Activated CD4-positive, alpha-beta memory T cell treated with anti-CD3 and anti-CD28 coated beads, Interleukin-2, amount 10 ng/mL, durations not matched to agents 7 days and 5 days (primary cell): ENCODE measurements at places on chromosomes 4 and X.

- no peak for DNase-seq
These were observed 111.1 kb downstream of the ADRA2C start for GRCh38 chr4:3877236-3877635.

GRCh38 chrX:10393241-10393640 is 227.1 kb downstream of the MID1 start:
- no peak for DNase-seq

- peak; percentile 26 for DNase-seq
These were observed at the start of gene RBM47 for GRCh38 chr4:40629401-40630334. Gene RBM47, minus strand, starts transcription at chr4:40629864. Its CDS starts 190,971 bp downstream, at chr4:40438893.

- no peak for DNase-seq
These were observed 70.5 kb downstream of the GRIA2 start for GRCh38 chr4:157291071-157291470.

DNA sequence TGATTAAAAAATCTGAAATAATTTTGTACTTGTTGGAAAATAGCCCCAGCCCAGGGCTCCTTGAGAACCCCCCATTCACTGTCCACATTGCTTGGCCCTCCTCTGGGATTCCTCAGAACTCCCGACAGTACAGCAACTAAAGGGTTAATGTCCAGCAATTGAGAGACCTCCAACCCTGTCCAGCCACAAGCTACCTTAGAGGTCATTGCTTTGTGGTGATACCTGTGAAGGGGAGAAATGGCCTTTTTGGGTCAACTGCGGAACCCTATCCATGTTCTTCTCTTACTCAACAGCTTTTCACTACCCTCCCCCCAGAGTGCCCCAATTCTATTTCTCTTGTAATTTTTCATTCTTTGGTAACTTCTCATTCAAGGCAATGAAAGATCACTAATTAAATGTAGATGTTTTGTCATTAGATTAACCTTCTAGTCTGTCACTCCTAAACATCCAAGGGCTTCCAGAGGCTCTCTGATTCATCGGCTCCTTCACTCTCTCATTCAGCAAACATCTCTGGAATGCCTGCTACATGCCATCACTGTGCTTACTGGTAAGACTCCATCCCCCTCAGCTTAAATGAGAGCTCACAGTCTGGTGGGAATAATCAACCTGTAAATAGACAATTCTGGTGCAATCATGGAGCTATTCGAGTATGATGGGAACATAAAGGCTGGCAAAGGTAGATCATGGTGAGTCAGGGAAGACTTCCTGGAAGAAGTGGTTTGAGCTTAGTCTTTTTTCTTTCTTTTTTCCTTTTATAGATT is 241.4 kb upstream of the PGRMC2 start:
- no peak for DNase-seq

DNA sequence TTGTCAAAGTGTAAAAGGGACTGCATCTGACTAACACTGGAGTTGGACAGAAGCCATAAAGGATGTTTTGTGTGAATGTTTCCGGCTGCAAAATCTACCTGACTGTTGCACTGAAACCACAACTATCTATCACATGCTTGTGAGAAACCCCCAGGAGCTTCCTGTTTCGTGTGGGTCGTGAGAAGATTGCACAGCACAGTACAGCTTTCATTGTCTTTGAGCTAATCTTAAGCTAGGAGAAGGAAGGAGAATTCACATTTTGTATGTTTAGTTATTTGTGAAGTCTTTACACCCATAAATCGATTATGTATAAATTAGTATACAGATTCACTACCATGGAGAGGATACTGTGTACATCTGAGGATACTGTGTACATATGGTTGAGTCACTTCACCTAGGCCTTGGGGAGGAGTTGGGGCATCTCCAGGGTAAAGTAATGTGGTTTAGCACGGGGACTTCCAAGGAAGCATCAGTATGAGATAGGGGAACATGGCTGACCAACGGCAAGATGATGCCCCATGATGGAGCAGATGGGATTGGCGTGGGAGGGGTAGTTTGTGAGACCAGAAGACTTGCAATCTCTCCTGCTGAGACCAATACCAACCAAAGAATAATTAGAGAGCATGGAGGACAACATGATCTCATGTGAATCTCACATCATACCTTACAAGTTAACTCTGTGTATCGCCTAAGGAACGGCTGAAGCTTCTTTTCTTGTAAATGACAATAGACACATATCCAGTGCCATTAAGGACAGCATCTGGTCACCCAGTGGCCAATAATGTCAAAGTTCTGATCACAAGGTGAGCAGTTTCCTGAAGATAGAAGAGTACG is 43.1 kb upstream of the FAM9C start:
- DNase-seq: peak; percentile 68

DNA sequence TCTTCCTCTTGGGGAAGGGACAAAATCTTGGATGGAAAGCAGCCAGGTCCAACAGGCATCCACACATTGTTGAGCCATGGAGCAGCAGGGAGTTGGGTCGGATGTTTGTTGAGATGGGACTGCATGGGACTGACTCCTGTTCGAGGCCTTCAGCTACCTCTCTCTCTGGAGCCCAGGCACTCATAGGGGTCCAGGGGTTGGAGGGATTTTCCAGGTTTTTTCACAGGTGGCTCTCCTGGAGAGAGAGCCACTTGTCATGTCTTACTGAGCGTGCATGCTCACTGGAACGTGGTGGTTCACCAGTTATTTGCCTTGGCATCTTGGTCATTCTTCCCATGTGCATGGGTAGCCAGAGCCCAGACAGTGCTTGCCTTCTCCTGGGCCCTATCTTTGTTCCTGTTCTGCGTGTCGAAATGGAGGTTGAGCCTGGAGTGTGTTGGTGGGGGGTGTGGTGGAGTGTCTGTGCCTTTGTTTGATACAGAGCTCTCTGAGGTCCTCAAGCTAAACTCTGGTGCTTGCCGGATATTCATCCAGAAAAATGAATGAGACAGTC is 60.6 kb downstream of the NBDY start:
- DNase-seq: no peak

GRCh38 chr4:108149588-108150380 is 18.9 kb downstream of the LEF1 start:
- no peak for DNase-seq

DNA sequence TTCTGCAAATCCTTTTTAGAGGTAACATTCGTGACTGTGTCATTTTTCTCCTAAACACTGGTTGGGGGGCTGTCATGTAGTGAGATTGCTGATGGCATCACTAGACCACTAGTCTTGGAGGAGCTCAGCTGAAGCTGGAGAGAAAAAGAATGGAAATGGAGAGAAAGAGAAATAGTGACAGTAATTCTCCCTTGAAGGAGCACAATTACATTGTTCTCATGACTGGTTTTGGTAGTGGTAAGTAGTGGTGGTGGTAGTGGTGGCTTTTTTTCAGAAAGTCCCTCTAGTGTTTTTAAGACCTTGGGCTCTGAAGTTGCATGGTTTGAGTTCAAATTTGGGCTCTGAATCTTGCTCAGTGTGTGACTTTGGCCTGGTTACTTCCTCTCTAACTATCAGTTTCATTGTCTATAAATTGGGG is 99.8 kb downstream of the LARP7 start:
- no peak for DNase-seq

GRCh38 chr4:153448003-153448731 is 18.0 kb upstream of the TMEM131L start:
- no peak for DNase-seq

DNA sequence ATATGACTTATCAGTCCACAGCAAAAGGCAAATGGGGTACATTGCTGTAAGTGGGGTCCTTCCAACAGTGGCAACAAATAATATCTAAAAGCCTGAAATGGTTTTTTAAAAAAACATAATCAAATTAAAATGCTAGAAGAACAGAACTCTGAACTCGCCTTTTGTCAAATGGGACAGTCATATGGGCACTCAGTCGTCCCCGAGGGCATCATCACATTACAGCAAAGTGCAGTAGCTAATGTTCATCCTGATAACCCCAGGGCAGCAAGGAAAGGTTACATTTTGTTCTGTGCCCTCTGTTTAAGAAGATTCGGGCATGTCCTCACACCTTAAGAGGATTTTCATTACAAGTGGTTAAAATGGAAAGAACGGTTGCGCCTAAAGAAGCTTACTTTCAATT is 997.9 kb upstream of the TENM3 start:
- no peak for DNase-seq

GRCh38 chr4:59729321-59729720 is 1470.8 kb upstream of the ADGRL3 start:
- no peak for DNase-seq

GRCh38 chrX:148228521-148228920 is 247.4 kb downstream of the FMR1NB start:
- no peak for DNase-seq

DNA sequence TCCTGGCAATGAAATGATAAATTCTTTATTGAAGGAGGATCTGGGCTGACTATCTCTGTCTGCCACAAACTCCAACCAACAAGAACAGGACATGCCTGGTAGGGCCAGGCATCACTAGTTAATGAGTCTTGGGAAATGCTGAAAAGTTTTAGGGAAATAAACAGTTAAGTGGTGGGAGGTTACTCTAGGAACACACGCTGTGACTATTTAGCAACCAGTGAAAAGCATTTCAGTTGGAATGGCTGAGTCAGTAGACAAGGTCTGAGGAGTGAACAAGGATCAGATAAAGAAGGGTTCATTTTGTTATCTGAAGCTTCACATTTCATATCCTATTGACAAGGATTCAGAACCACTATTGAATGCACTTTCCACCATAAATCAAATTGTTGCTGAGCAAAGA is 394.9 kb upstream of the BOD1L1 start:
- no peak for DNase-seq

GRCh38 chr4:139042981-139043460 is 27.4 kb downstream of the NOCT start:
- DNase-seq: no peak

GRCh38 chr4:183256756-183257385 is 63.2 kb downstream of the CLDN22 start:
- DNase-seq: peak; percentile 32

GRCh38 chr4:25112995-25113380 is 47.3 kb downstream of the SEPSECS start:
- no peak for DNase-seq

GRCh38 chr4:181650033-181650825 is 593.0 kb upstream of the TENM3 start:
- DNase-seq: no peak

GRCh38 chr4:116880625-116881024 is 204.8 kb downstream of the TRAM1L1 start:
- no peak for DNase-seq

DNA sequence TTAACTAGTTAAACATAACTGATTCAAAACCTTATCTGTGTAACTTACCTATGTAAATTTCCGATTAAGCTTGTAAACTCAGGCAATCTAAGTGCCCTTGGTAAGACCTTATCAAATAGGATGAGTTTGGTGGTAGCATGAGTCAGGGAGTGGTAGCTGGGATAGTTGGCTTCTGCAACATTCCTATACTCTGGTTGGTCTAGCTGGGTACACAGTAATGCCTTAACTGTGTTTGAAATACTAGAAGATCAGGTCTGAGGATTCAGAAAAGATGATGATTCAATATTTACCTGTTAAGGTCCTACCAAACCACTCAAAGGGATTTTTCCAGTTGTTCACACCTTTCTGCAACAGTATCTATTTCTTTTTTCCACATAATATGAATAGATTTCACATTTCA is 5.3 kb downstream of the YIPF7 start:
- DNase-seq: no peak

- DNase-seq: no peak
These were observed 186.9 kb downstream of the NR3C2 start for GRCh38 chr4:148255344-148255720.

GRCh38 chr4:83486457-83487129 is 1.7 kb upstream of the ABRAXAS1 start:
- DNase-seq: no peak

DNA sequence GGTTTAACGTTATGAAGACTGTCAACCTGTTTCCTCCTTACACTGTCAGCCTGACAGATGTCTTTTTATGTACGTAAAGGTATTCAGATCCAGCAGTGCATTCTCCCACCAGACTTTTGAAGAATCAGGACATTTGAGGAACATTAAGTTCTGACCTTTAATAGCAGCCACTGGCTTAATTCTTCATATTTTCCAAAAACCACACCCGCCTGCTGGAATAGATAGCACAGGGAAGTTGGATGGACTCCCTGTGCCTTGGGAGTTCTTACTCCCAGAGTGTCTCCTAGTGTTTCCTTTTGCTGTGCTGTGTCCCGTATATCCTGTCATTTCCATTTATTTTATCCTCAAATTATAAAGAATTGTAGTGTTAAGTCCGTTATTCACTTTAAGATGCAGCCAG is 94.5 kb downstream of the AFF1 start:
- no peak for DNase-seq

- DNase-seq: no peak
These were observed 126.6 kb upstream of the ACSL4 start for GRCh38 chrX:109859651-109860050.

GRCh38 chr4:173218411-173219125 is 50.0 kb downstream of the GALNT7 start:
- no peak for DNase-seq

DNA sequence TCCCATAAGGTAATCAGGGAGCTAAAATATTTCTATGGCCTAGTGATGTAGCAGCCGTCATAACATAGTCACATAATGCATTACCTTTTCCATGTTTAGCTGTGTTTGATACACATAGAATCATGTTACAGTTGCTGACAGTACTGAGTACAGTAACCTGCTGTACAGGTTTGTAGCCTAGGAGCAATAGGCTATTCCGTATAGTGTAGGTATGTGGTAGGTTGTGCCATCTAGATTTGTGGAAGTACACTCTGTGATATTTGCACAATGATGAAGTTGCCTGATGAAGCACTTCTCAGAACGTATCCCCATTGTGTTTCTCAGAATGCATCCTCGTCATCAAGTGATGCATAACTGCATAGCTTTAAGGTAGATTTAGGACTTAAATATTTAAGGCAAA is 495.6 kb upstream of the ZFP42 start:
- no peak for DNase-seq

DNA sequence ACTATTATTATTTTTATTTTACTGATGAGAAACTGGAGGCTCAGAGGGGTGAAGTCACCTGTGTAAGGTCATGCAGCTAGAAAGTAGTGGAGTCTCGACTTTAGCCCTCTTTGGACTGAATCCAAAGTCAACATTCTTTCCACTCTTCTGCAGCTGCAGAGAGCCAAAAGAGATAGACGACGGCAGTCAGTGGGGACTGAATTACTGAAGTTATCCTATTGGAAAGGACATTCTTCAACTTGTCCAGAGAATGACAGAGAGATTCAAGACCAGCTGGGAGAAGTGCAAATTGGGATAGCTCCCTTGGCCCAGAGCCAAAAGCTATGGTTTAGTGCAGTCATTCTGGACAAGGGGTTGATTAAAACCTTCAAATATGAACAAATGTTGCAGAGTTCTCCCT is 42.5 kb downstream of the VGLL1 start:
- no peak for DNase-seq

DNA sequence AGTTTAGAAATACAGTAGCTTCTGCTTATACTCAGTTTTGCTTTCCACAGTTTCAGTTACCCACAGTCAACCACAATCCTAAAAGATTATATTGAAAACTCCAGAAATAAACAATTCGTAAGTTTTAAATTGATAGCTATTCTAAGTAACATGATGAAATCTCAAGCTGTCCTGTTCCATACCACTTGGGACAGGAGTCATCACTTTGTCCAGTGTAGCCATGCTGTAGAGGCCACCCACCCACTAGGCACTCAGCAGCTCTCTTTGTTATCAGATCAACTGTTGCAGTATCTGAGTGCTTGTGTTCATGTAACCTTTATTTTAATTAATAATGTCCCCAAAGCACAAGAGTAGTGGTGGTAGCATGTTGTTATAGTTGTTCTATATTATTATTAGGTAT is 117.5 kb upstream of the IQCM start:
- no peak for DNase-seq
